Neural progenitor cell (in vitro differentiated cells): ENCODE measurements at places on chromosomes 4 and X.

- no peak for DNase-seq
These were observed 214.6 kb downstream of the PALLD start for GRCh38 chr4:168711197-168712140.

- DNase-seq: no peak
These were observed 23.5 kb downstream of the NELFA start for GRCh38 chr4:1985294-1985693.

DNA sequence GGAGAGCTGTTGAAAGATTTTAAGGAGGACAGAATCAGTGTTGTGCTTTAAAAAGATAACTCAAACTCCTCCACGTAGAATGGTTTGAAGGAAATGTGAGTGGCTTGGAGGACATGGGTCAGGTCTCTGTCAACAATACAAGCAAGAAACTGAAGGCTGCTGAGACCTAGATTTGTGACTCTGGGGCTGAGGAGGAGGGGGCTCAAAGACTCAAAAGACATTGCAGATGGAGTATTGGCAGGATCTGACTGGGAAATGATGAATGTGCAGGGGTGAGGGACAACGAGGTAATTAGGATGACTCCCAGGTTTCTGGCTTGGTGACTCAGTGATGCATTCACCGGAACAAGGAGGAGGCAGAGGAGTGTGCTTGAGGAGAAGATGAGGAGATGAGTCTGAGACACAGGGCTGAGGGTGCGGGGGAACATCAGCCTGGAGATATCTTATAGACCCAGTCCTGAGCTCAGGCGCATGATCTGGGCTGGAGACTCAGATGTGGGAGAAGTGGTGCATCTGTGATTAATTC is 3.3 kb upstream of the RPS4X start:
- DNase-seq: no peak

DNA sequence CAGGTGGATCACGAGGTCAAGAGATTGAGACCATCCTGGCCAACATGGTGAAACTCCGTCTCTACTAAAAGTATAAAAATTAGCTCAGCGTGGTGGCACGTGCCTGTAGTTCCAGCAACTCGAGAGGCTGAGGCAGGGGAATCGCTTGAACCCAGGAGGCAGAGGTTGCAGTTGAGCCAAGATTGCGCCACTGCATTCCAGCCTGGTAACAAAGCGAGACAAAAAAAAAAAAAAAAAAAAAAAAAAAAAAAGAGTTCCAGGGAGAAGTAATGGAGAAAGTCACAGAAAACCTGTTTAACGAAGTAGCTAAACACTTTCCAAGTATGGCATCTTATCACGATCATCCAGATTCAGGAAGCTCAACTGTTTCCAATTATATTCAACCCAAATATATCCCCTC is 10.9 kb downstream of the KLHL4 start:
- no peak for DNase-seq

DNA sequence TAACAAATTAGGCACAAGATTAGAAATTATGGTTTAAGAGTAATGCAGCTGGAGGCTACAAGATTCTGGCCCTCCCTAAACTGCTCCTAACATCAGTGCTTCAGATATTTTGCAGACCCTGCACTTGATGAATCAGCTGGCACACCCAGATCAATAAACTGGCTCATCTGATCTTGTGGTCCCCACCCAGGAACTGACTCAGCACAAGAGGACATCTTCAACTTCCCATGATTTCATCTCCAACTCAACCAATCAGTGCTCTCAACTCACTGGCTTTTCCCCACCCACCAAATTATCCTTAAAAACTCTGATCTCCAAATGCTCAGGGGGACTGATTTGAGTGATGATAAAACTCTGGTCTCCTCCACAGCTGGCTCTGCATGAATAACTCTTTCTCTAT is 21.7 kb upstream of the TMEM33 start:
- no peak for DNase-seq

GRCh38 chrX:107454302-107454701 is 4.8 kb downstream of the FRMPD3 start:
- no peak for DNase-seq

DNA sequence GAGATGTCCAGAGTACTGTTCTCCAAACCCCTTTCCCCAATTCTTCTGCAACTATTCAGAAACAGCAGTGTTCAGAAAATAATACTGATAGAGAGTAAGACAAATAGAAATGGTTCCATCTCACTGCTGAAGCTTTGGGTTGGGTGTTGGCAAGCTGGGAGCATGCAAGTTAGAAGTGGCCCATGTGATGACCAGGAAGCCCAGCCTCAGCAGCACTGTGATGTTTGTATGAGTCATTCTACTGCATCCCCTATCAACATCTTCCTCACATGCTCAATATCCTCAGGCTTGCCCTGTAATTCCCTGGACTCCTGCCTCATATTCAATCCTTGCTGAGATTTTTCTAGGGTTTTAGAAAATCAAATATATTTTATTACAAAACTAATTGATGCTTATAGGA is 96.5 kb downstream of the CHRDL1 start:
- DNase-seq: no peak

DNA sequence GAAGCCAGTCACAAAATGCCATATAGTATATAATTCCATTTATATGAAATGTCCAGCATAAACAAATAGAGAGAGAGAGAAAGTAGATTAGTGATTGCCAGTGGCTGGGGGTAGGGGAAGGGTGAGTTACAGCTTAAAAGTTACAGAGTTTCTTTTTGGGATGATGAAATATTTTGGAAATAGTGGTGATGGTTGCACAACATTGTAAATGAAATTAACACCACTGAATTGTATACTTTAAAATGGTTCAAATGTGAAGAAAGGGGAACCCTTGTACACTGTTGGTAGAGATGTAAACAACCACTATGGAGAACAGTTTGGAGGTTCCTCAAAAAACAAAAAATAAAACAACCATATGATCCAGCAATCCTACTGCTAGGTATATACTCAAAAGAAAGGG is 131.2 kb upstream of the GPC4 start:
- no peak for DNase-seq

DNA sequence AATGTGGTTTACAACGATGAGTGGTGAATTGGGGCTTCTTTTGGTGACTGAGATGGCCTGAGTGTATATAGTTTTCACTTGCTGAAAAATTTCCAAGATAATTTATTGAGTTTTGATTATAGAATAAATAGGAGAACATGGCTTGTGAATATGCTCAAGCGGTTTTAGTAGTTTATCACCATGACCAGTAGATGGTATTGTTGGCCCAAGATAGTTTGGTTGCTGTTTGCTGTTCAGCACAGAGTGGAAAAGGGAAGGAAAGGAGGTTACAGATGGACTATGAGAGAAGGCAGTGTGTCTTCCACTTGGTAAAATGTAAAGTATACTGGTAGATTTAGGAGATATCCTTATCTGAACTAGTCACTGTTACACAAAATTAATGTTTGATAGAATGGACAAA is 55.8 kb upstream of the POU4F2 start:
- peak; percentile 30 for DNase-seq

GRCh38 chr4:76564123-76564915 is 129.3 kb downstream of the SHROOM3 start:
- no peak for DNase-seq

DNA sequence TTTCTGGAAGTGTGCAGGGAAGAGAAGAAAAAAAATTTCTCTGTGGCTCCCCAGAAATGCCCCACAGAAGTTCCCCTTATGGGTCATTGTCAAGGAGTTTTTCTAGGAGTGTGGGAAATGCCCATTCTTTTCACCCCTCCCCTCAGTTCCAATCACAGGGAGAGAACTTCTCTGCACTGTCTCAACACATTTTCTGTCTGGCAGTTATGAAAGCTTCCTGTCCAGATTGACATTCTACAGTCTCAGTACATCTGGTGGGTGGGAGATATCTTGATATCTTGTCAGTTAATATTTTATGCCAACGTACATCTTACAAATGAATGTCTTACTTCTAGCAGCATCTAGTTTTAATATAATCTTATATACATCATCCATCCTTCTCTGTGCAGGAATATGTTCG is 566.8 kb upstream of the AADAT start:
- no peak for DNase-seq

DNA sequence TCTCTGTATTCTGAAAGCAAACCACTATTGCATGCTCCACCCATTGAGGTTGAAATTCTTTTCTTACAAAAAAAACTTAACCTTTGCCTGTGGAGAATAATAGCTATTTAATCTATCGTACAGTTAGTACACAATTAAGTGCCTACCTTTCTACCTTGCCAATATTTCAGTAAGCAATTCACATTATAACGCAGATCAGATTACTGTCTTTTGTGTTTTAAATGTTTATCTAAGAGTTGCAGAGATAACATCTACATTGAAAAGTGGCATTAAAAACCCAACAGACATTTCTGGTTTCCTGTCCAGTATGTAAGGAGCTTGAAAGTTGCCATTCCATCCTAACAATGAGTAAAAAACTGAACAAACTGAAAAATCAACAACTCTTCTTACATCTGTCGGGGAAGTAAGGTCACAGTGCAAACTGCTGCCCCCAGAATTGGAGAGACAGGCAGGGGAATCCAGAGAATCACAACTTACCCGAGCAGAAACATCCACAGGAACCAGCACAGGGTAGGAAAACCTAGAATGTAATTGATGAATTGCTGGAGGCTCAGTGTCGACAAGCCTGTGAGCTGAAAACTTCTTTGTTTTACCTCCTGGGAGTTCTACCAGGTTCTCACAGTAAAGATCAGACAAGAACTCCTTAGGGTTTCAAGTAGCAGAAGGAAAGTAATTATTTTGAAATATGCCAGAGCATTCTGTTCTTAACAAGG is 27.3 kb upstream of the ACSL4 start:
- DNase-seq: no peak

DNA sequence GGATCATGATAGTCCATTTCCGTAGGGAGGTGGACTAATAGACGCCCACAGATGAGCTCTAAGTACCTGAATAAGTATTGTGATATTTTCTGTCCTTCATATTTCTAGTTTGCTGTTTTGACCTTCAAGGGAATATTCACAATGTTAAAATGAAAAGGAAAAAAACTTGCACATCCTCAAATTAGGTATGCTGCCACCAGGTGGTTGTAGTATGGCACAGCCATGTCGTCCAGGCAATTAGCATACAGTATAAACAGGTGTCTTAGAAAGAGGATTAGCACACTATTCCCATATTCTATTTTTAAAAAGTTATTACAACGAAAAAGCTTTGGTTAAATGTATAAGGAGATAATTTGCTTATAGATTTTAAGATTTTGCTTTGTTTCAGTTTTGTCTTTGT is 802.0 kb downstream of the RPA4 start:
- peak; percentile 46 for DNase-seq

- DNase-seq: no peak
These were observed 69.1 kb upstream of the PUDP start for GRCh38 chrX:7216981-7217587.

- no peak for DNase-seq
These were observed 27.6 kb upstream of the MSX1 start for GRCh38 chr4:4831825-4832224.

DNA sequence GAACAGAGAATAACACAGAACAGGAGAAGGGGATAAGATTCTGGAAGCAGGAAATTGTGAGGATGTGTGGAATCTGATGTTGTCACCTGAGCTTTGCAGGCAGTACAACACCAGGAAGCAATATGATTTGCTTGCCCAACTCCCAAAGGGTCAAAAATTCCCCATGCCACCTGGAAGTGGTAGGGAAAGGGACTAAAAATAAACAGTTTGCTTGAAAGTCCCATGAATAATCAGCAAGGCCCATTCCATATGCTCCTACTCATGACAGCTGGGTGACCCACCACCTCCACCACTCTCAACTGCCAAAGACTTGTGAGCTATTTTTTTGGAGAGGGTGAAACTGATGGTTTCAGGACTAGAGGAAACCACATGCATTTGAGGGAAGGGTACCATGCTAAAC is 168.4 kb downstream of the KCNIP4 start:
- no peak for DNase-seq

- no peak for DNase-seq
These were observed 207.3 kb upstream of the CENPE start for GRCh38 chr4:103405415-103405814.

DNA sequence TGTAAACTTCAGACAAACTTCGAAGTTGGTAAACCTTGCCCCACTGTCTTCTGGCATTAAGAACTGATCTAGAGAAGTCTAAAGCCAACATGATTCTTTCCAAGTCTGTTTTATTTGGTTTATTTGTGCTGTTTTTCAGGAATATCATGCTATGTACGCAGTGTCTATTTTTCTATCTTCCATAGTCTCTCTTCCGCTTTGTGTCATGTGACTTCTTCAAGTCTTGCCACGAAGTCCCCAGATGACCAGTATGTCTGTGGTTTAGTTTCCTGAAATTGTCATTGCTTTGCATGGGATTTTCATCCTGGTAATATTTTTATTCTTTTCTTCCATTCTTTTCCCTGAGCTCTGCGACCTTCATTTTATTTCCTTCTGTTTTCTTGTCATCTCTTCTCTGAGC is 15.1 kb downstream of the PNMA6E start:
- no peak for DNase-seq

GRCh38 chr4:114087596-114088230 is 108.3 kb upstream of the ARSJ start:
- DNase-seq: no peak

DNA sequence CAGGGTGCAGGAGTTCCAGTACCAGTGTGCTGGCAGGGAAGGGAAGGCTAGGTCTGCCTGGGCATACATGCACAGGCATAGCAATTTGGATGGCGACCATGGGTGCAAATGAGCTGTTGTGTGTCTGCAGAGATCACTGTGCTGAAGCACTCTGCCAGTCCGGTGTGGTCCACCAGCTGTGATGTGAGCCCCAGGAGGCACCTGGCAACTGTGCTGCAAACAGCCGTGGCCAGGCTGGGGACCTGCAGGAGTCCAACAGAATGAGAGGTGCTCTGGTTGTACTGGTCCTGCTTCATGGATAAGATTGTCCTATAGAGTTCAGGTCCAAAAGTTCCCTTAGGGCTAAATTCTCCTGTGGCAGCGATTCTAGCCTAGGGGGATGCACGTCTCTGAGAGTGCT is 6.1 kb downstream of the FAM47A start:
- no peak for DNase-seq

GRCh38 chrX:793216-793770 is 162.7 kb downstream of the SHOX start:
- peak; percentile 23 for DNase-seq

- no peak for DNase-seq
These were observed 18.7 kb upstream of the GPR34 start for GRCh38 chrX:41670112-41670511.

- no peak for DNase-seq
These were observed 138.3 kb downstream of the UNC5C start for GRCh38 chr4:95410387-95410977.

GRCh38 chr4:7985891-7986441 is 46.3 kb upstream of the AFAP1 start:
- no peak for DNase-seq

GRCh38 chr4:141047228-141047884 is 85.9 kb downstream of the RNF150 start:
- no peak for DNase-seq

- DNase-seq: no peak
These were observed 59.0 kb downstream of the ELF4 start for GRCh38 chrX:130051176-130051845.

DNA sequence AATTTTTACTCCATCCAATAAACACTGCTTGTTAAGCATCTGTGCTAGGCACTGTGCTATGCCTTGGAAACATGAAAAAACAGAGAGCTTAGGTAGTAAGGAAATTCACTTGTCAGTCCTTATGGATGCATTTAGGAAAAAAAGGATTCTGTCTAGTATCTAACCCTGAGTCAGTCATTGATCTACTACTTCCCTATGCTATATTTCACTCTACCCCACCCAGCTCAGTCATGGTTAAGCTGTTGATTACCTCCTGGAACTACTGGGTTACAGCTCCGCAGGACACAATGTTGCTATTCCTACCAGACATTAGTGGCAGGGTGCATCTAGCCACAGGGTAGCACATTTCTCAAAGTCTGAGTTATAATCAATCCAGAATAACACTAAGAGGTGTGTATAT is 2.9 kb upstream of the USP53 start:
- no peak for DNase-seq

GRCh38 chr4:28558895-28559294 is 1698.3 kb downstream of the STIM2 start:
- peak; percentile 3 for DNase-seq
